ENCODE measurements at places on chromosomes 3 and 15. TPM values are rescaled to one million over a fixed set of nuclear protein-coding genes. Genes with fewer than 3 reads are reported as not detected.

GRCh38 chr3:126342991-126343648 is 14.1 kb downstream of the KLF15 start:
- H3K4me3 ChIP-seq: no peak overlapping the region
- no peaks in the 10 kb centered on the region for H3K4me1 ChIP-seq
- no peak overlapping the region for H3K27ac ChIP-seq

GRCh38 chr3:14775011-14775410 is 43.8 kb upstream of the FGD5 start:
- no peak overlapping the region for H3K27ac ChIP-seq
- peak; percentile 6 for DNase-seq
- no peak overlapping the region for H3K4me3 ChIP-seq
- H3K27me3 ChIP-seq: peaks cover 12% of the 10 kb centered on the region
- H3K36me3 ChIP-seq: no peaks in the 10 kb centered on the region

- H3K36me3 ChIP-seq: peaks cover 28% of the 10 kb centered on the region
- DNase-seq: no peak
- H3K4me1 ChIP-seq: peaks cover 5% of the 10 kb centered on the region
- H3K27me3 ChIP-seq: no peaks in the 10 kb centered on the region
- H3K27ac ChIP-seq: no peak overlapping the region
Observed at GRCh38 chr3:47890126-47890827, 87.3 kb downstream of the DHX30 start.

DNA sequence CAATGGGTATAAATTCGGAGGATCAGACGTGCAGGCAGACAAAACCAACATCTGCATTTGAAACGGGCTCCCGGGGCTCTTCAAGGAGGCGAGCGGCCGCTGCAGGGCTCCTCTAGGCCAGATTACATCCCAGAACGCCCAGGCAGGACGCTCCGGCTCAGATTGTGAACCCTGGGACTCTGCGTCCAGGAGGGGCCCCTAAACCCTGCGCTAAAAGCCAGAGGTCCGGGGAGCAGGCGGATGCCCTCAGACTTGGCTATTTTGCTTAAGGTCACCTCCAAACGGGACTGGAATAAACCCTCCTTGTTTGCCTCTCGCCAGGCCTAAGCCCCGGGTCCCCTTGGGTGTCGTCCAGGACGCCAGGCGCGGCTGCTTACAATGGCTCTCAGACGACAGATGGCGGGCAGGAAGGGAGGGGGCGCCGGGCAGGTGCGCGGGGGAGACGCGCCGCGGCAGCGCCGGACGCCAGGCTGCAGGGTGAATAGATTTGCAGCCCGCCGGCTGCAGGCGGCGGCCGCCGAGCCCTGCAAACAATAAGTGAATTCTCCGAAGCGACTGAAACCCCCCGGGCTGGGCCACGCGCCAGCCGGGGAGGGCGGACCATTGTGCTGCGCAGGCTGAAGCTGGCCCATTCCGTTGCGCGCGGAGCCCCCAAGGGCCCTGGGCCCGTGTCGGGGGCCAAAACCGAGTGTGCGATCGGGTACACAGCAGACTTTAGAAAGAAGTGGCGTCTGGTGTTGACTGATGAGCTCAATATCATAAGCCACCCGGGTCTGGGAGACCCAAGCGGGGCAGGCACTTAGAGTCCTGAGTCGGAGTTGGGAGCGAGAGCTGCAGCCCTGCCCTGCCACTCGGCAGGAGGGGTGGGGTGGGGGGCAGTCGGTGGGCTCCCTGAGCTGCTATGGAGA is 32.3 kb upstream of the AMOTL2 start:
- no peaks in the 10 kb centered on the region for H3K4me1 ChIP-seq
- no peaks in the 10 kb centered on the region for H3K36me3 ChIP-seq
- no peak for DNase-seq

Gene WWTR1
- 1.9 TPM for total RNA-seq

GRCh38 chr3:48465237-48465530 is 18.6 kb downstream of the ATRIP start:
- DNase-seq: no peak
- H3K27me3 ChIP-seq: no peaks in the 10 kb centered on the region
- H3K27ac ChIP-seq: peak overlapping the region; percentile 94

Gene TMEM45A
- 1.1 TPM for total RNA-seq

Gene DUOX1
- total RNA-seq: not detected

GRCh38 chr3:112974178-112974517 is 755 bp downstream of the CD200R1 start:
- H3K4me3 ChIP-seq: peak overlapping the region; percentile 97
- H3K36me3 ChIP-seq: peaks cover 28% of the 10 kb centered on the region
- peak overlapping the region; percentile 83 for H3K27ac ChIP-seq
- H3K27me3 ChIP-seq: peaks cover 2% of the 10 kb centered on the region
- H3K4me1 ChIP-seq: peaks cover 71% of the 10 kb centered on the region

Data from activated CD4-positive, alpha-beta memory T cell treated with anti-CD3 and anti-CD28 coated beads, Interleukin-2, amount 10 ng/mL, durations not matched to agents 7 days and 5 days (primary cell).